Suppressor macrophage (primary cell): ENCODE measurements at places on chromosomes 6 and 20.

GRCh38 chr6:132526461-132526860, 11.6 kb upstream of the TAAR9 start:
- DNase-seq: no peak

- no peak for DNase-seq
Observed at GRCh38 chr6:168841609-168842278, 400.8 kb downstream of the SMOC2 start.

DNA sequence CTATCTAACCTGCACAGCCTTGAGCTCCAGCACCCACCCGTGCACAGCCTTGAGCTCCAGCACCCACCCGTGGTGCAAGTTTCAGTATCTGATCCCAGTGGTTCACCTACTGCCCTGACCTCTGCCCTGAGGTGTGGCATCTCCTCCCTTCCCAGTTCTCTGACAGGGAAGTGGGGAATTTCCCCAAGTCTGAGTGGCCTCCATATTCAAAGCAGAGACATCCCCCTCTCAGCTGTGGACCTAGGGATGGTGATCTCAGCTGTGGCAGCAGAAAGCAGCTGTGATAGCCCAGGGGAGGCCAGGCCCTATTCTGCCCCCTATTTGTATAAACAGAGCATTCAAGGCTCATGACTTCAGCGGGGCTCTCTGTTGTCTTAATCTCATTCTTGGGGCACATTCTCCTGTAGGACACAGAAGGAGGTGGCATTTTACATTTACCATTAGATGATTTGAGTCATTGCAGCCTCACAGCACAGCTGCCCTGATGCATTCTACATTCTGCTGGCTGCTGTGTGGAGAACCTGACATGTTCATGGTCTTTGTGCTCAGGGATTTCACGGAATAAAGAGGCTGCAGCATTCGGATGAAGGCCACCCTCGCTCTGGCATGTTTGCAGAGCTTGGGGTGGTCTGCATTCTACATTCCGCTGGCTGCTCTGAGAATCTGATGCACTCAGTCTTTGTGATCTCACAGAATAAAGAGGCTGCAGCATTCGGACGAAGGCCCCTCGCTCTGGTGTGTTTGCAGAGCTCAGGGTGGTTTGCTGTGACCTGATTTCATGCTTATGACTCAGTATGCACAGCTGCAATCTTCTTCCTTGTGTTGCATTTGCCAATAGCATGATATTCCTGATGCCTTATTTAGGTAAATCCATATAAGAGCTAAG, 16.9 kb downstream of the GPR31 start:
- no peak for DNase-seq

DNA sequence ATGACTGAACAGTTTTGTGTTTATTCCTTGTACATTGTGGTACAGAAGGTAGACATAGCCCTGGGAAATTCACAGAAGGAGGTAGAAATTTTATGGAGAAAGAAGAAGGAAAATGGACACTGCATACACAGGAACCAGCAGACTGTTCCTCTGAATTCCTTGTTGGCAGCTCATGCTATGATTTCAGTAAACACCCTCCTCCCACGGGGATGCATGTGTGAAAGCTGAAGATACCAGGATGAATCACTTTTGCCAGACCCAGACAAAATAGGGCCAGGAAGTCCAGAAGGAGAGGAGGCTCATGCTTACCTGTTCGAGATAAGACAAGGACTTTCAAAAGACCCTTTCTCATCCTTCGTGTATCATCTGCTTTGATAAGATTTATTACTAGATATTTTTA, 110.3 kb upstream of the GGTLC1 start:
- DNase-seq: no peak

DNA sequence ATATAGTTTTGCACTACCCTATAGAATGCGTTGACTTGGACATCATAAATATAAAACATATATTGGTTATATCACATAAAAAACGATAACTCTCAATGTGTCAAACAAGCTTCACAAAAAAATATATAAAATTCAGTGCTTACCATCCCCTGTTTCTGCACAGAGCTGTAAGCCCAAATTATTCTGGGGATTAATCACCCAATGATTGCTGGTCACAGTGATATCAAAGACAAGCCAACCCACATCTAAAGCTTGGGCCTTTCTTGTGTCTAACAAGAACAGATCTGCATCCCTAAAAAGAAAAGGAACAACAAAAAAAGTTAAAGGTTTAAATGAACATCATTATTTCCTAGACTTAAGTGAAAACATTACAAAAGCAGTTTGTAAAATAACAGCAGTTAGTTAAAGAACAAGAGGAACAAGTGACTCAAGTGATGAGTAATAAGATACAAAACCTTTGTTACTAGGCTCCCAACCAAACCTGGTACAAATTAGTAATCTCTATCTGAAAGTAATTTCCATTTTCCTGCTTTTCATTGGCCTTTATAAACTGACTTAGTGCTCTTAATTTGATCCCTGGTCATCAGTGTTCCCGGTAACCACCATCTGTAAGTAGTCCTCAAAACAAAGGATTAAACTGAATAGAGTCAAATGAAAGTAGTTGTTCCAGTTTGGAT, 81.1 kb downstream of the BMP5 start:
- DNase-seq: no peak
